ENCODE measurements at places on chromosomes 1 and 21. TPM values are rescaled to one million over a fixed set of nuclear protein-coding genes. Genes with fewer than 3 reads are reported as not detected.

Gene CELA2A
- not detected for total RNA-seq

Gene DPM3
- total RNA-seq = 86.9 TPM

Gene HSPA6
- total RNA-seq = not detected

- no peak for DNase-seq
Observed at GRCh38 chr1:43253876-43254275, 15.9 kb upstream of the TMEM125 start.

DNA sequence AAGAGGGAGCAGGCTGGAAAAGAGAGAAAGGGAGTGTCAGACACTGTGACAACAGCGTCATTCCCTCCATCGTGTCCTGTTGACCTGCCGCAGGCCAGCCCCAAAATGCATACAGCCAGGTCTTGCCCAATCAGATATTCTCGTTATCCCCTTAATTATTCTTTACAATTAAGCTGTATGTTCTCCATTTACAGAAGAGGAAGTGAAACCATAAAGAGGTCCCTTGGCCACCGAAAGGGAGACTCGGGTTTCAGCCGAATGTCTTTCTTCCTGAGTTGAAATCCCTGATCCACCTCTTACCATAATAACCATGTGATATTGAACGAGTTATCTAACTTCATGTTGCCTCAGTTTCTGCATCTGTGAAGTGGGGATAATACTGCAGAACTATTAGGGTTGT, 70.5 kb downstream of the IGSF21 start:
- DNase-seq = no peak

GRCh38 chr1:58657082-58657481, 42.8 kb downstream of the MYSM1 start:
- DNase-seq = no peak

DNA sequence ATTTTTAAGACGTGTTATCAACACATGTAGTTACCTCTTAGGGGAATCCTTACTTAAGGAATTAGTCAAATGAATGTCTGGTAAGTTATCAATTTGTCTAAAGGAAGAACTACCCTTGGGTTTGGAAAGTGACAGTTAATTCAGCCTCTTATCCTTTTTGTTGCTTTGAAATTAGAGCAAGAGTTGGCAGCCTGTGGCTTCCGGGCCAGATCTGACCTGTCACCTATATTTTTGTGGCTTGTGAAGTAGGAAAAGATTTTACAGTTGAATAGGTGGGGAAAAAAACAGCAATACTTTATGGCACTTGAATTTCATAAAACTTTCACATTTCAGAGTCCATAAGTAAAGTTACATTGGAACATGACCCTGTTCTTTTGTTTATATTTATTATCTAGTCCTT, 5.5 kb downstream of the MRPS6 start:
- no peak for DNase-seq

Measured in LHCN-M2 (cell line).